Activated T-cell treated with anti-CD3 and anti-CD28 coated beads for 1 hour (primary cell): ENCODE measurements at places on chromosomes 2 and 18.

DNA sequence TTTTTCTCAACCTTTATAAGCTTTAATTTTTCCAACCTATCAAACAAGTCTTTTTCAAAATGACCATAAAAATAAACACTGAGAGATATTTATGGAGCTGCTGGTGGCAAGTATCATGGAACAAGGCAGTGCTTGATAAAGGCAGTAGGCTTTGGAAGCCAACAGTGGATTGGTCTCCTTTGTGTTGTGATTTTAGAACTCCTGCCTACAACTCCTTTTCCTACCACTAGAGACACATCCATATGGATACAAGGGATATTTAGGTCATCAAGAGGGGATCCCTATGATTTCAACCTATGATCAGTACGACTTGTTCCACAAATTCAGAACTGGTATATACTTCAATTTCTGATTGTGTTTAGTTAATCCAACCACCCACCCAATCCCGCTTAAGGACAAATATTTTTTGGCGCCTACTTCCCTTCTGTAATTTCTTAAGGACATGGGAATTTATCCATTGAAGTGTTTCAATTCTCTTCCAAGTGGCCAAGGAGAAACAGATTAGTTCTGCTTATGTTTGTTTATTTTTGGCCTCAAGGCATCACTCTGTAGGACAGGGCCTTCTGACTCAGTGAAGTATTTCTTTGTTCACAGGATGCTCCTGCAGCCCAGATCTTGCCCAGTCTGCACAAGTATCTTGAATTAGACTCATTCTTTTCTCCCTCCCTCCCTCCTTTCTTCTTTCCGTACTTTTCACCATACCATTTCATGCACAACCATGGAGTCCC is 2119.6 kb upstream of the PIK3C3 start:
- DNase-seq, result no peak

GRCh38 chr18:29218091-29218490 is 1041.2 kb upstream of the CDH2 start:
- no peak for DNase-seq

- DNase-seq, result no peak
Observed at GRCh38 chr2:45003579-45004551, 5.4 kb downstream of the SIX2 start.

- no peak for DNase-seq
Observed at GRCh38 chr2:70091816-70092215, 4.5 kb downstream of the PCBP1 start.

- no peak for DNase-seq
Observed at GRCh38 chr2:157334797-157335196, 9.2 kb upstream of the ERMN start.
